ELR (cell line): ENCODE measurements at places on chromosomes 4 and X.

GRCh38 chr4:99077177-99077576 lies 11.4 kb downstream of the ADH5 start:
- DNase-seq, result no peak

DNA sequence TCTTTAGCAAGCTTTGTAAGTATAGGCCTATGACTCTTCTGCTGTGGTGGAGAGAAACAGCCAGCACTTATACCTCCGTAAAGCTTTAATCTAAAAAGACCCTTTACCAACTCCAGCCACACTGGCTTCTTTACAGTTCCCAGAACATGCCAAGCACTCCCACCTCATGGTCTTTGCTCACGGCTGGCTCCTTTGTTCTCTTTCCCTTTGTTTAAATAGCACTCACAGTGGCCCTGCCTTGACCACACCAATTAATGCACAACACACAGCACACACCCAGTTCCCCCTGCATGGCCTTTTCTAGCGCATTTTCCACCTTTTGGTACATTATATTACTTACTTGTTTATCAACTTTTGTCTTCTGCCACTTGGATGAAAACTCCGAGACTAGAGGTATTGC lies 18.9 kb downstream of the PPID start:
- DNase-seq, result no peak

DNA sequence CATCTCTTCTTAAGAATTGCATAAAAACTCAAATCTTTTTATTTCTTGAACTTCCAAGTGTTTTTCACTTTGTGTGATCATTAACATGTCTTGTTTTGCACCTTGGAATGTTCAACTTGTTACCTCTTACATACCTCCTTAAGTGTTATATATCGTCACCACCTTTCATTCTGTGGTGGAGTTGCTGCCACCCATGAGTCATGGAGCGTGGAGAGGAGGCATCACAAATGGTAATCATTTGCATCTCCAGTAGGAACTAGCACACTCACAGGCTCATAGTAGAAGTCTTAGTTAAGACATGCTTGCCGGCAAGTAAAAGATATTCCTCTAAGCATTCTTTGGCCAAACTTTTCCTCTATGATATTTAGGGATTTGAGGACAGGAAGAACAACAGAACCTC lies 67.0 kb upstream of the VCX start:
- no peak for DNase-seq

GRCh38 chr4:127629371-127629770 lies 3.4 kb upstream of the INTU start:
- DNase-seq, result no peak

DNA sequence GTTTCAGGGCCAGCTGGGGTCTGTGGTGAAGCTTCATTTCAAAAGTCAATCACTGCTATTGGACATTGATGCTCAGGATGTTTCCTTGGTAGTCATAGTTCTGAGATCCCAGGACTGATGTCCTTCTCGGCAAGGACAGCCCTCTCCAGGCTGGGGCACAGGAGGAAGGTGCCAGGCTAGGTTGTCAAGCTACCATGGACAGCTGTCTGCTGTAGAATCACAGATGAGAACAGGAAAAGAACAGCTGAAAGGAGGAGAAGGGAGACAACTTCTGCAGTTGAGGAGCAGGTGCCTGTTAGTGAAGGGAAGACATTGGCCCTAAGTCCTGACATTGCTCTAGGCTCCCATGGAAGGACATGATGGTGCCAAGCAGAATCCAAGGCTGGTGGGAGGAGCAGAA lies 58.0 kb downstream of the XAGE2 start:
- no peak for DNase-seq

DNA sequence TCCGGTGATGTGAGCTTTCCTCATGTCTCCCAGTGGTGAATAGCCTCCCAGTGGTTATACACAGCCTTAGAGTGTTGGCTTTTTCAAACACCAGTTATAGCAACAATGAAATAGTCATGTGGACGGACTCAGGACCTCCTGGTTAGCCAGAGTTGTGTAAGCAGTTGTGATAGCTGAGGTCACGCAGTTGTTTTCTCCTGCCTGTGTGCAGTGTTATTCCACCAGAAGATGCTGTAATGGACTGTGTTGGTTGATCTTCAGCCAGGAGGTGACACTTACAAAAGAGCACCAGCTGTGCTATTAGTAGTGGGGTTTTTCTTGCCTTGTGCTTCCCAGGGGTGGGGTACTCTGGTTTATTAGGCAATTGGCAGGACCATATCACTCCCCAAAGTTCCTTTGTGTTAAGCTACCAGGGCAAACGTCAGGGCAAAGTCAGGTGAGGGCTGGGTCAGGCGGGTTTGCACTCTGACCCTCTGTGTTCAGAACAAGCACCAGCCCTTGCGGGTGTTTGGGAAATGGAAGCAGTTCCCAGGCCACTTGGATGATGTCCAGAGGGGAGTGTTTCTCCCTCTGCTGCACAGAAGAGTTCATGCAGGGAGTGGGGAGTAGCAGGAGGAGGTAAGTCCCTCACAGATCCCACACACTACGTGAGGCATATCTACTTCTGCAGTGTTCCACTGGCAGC lies 252.6 kb downstream of the TMEM47 start:
- DNase-seq, result no peak

DNA sequence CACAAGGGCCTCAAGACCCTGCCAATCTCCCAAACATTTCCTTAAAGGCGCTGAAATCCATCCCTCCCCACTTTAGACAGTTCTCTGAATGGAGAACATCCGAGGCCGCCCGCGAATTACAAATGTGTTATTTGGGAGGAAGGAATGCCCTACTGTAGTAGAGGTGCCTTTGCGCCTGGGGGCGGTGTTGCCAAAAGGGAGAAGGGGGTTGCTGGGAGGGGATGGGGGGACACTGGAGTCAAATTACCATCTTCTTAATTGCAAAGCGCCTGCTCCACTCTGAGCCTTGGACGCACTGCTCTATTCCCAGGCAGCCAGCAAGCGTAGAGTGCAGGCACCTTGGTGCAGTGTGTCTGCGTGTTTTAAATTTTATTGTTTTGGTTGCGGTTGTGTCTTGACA lies 2.7 kb downstream of the TMEM255A start:
- no peak for DNase-seq

DNA sequence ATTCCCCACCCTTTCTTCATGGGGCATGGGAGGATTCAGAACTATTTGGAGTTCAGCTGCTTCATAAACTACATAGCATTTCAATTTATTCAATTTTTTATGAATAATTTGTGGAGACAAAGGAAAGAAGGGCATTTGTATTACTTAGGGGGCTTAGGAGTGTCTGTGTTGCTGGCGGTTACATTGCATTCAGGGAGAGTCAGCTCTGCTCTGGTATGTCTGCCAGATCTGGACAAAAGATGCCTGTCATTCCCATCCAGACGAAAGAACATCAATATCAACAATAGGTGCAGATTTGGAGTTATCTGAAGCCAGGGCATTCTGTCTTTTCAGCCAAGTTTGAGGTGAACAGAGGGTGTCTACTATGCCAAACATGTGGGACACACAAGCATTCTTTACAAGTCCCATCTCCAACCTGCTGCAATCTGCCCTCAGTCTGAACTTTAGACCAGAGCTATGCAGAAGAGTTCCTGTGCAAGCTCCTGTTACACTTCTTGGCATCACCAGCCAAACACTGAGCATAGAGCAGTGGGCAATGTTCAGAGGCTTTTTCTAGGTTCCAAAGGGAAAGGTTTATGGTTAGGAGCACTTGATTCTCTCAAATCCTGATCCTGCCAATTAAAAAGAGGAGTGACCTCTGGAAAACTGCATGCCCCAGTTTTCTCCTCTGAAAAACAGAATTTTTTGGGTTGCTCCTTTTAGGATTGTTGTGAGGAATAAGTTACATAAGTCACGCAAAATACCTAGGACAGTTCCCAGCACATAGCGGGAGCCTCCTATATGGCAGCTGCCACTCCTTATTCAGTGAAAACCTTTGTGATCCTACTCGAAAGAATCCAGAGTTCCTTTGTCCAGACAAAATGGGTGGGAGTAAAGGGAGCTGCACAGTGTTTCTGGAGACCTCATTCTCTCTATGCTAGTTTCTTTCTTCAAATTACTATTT lies 719.5 kb upstream of the SLIT2 start:
- DNase-seq, result no peak

DNA sequence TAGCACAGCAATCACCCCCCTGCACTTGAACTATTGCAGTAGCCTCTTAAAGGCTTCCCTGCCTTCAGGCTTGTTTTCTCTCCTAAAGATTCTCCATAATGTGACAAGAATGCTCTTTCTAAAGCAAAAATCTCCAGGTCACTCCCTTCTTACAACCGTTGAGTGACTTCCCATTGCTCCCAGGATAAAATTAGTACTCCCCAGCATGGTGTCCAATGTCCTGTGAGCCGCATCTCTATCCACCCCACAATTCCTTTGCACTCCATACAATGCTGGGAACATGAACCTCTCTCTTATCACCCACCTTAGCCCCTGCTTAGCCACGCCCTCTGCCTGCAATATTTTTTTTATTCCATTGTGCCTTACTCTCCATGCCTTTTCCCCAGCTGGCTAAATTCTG lies 85.7 kb upstream of the SHISA3 start:
- DNase-seq, result no peak

DNA sequence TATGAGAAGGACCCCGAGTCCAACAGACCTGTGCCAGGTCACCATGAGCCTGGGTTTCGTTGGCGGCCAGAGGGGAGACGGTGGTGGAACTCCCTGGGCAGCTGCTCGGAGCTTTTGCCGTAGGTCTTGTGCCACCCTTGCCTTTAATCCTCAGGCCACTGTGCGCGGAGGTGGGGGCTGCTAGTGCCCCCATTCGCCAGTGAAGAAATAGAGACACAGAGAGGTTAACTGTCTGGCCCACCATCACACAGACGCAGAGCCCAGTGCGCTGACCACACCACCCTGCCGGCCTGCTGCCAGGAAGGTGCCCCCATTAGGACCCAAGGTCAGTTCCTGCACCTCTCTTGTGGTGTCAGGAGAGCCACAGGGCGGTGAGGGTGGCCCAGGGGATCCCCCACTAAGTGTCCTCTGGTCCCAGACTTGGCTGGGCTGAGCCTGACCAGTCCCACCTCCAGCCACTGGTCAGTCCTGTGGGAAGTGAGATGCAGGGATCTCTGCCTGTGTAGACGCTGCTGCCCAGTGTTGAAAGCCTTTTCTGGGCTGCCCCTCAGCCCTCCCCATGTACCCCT lies 28.3 kb upstream of the HTRA3 start:
- no peak for DNase-seq

DNA sequence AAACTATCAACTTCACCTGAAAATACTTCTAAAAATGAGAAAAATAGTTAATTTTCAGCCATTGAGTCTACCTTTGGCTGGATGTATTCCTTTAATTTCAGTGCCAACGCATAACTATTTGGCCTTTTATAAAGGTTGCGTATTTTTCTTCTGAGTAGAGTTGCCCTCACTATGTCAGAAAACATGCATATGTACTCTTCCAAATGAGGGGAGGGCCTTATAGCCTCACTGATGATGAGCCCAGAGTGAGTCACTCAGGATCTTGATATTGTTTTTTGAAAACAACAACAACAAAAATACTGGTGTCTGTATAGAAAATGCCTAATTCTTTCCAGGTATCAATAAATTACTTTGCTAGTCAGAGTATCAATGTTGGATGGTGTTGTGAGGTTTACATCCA lies 349.3 kb downstream of the FBXO8 start:
- peak; percentile 65 for DNase-seq

DNA sequence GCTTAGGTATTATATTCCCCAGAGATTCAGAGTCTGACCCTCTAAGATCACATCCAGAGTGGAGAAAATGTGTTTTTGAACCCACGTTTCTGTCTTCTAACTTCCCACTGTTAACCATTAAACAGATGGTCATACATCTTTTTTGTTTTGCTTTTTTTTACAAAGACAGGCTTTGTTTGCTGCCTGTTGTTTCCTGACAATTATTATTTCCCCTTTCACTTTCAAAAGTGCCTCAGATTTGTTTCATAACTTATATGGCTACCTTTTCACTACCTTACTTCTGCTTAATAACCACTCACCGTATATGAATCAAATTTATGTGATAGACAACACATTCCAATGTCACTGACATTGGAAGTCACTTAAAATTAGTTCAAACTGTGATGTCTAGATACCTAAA lies 142.2 kb downstream of the HS3ST1 start:
- DNase-seq, result no peak

DNA sequence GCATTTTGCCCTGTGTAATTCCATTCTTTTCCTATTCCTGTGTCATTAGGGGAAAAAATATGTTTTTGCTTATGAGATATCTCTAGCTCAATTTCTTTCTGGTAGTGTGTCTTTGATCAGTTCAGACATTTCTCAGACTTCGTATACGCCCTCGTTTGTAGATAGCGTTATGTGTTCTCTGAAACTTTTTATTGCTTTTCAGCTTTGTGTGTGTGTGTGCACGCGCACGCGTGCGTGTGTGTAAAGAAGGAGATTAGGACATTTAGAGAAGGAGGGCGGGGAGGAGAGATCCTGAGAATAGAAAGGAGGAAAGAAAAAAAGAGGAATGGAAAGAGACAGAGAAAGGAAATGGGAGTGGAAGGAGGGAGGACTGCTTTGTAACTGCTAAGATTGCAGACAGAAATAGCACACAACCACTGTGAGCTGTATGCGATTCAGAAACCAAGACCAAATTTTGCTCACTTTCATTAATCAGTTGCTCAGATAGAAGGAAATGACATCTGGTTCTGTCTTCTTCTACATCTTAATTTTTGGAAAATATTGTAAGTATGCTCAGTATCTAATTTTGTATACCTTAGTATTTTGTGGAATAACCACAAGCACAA lies at the start of gene RXFP1:
Gene RXFP1, plus strand, starts transcription at position 399 of the 605 bp plus-strand sequence. Its CDS starts 95 bp downstream, at position 494.
- DNase-seq, result no peak

DNA sequence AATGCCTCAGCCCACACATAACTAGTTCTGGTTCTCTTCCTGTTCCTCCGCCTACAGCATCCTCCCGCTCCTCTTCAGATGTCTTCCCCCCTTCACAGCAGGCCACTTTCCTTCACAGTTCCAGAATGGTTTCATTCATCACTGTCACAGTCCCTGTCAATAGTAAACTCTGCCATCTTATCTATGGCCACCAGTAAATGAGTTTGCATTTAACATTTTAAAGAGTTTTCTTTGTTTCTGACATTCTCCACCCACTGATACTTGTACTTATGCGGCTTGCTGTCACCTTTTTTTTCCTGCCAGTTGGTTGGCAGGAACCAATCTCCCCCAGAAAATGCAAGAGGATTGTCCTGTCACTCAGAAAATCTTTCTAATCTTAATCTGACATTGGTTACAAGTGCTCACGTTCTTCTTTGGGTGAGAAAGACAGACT lies 114.1 kb downstream of the GLUD2 start:
- DNase-seq, result no peak

GRCh38 chrX:41320393-41320792 lies 13.6 kb upstream of the DDX3X start:
- no peak for DNase-seq

DNA sequence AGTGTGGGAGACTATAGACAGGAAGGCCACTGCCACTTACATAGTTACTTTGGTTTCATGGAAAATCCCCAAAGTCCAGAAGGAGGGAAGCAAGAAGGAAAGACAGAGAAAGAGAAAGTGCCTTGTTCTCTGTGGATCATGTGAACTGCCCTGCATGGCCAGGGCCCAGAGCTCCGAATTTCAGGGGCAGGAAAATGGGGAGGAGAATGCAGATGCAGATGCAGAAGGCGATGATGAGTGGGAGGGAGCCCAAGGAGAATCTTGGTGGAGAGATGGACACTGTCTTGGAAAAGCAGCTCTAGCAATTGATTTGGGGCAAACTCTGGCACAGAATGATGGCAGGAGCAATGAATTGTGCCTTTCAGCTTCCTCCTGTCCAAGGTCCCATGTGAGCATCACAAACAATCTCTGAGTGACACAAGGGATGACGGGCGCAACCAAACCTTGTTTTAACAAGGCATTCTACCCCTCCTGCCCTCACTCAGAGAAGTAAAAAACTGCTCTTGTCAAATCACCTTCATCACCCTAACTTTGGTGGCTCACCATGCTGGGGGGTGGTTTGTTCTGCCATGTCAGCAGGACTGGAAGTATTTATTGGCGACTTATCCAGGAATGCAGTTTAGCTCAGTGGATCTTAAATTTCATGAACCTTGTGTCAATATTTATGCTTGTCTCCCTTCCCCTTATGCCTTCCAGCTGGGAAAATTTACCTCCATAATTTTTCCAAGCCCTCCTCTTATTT lies 53.5 kb downstream of the TSC22D3 start:
- DNase-seq, result no peak
